ENCODE measurements at places on chromosomes 3 and 15.

DNA sequence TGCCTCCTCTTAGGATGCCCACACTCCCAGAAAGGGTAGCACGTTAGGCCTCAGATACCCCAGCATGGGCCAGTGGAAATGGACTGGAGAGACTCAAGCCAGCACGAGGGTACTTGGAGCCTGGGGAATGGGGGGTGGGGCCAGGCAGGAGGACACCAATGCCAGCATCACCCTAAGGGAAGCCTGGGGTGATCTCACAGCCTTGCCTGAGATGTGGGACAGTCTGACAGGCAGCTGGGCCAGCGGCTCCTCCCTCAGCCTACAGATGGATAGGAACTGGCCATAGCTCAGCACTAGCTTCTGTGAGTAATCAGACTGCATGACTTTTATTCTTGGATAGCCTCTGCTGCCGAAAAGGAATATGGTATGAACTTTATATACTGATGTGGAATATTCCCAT is 59.6 kb upstream of the MRPS22 start:
- no peak for DNase-seq

DNA sequence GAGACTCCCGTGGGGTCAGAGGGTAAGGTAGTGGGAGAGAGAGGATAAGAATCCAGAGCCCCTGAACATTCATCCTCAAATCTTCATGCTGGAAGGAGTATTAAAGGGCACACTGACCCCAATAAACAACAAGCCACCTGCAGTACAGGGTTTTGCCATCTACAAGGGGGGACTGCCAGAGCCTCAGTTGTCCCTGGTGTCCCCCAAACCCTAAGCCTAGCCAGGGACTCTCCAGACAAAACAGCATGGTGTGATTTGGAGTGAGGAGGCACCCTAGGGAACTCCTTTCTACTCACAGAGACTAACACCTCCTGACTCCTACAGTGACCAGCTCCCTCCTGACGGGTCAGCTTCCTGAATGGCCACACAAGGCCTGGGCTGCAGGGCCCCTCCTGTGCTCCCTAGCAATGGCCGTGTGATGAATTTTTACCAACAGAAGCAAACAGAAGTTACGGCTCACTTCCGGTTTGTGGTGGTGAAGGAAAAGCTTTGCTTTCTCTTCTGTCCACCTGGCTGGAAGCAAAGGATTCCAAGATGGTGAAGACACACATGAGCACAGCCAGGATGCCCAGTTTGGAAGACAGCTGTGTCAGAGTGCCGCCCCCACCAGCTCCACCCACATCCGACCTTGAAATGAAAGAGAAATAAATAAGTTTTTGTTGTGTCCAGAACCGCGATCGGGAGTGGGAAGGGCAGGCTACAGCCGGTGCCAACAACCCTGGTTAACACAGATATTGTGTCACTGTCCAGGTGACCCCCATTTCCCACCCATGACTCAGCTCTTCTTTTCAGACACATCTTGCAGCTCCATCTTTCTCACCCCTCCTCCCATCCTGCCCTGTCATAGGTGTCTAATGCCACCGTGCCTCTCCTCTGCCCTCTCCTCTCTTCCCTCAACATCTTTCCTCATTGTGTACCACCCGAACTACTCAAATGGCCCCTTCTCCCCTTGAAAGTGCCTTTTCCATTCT is 69.6 kb upstream of the ATP13A3 start:
- DNase-seq = no peak

GRCh38 chr3:184189421-184189820 is 3.4 kb downstream of the ABCF3 start:
- no peak for DNase-seq

GRCh38 chr3:64518950-64519349 is 168.8 kb downstream of the ADAMTS9 start:
- DNase-seq = no peak

GRCh38 chr15:34976073-34976472 is 6.5 kb upstream of the AQR start:
- DNase-seq = no peak

GRCh38 chr3:192445770-192446644 is 281.3 kb downstream of the FGF12 start:
- no peak for DNase-seq

DNA sequence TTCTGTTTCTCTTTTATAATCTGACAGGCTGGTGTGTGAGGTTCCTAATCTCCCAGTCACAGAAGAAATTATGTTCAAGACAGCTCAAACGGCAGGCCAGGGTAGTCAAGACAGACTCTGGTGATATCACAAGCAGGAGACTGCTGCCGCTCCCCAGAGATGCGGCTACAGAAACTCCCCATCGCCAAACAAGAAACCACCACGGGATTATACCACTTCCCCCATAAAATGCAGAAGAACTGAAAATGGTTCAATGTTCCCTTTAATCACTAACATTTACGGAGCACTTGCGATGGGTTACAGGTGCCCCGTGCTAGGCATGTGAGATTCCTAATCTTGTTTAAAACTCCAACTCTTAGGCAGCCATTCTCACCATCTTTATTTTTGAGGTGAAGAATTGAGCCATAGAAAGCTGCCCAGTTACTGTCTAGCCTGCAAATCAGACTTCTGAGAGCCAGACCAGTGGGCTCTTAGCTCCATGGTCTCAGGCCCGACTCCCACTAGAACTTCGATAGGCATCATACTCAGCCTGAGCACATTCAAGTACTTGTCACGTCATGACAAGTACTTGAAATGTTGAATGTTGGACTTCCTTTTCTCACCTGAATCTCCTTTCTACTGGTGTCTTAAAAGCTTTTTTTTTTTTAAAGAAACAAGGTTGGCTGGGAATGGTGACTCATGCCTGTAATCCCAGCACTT is 58.4 kb downstream of the TBC1D2B start:
- DNase-seq = no peak

DNA sequence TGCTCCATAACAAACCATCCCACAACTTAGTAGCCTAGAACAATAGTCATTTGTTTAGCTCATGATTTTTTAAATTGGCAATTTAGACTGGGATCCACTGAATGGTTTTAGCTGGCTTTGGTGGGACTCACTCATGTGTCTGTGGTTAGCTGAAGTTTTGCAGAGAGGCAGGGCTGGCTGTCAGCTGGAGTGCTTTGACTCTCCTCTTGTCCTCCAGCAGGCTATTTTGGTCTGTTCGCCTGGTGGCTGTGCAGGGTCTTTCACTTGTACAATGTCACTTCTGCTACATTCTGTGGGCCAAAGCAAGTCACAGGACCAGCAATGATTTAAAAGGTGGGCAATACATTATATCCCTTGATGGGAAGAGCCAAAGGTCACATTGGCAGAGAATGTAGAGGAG is 1146.5 kb downstream of the ROBO2 start:
- DNase-seq = no peak

DNA sequence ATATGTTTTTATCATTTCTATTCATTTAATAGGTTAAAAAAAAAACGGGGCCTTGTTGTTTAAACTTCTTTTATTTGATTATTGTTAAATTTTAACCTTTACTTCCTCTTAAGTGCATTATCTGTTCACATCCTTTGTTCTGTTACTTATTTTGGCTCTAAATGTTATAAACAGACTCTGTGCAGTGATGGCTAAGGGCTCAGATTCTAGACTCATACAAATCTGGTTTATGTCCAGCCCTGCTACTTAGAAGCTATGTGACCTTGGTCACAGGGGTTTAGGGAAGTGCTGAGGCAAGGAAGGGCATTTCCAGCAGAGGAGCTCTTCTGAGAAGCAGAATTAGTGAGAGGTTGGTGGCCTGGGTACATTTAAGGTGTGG is 55.3 kb upstream of the VILL start:
- DNase-seq = no peak

DNA sequence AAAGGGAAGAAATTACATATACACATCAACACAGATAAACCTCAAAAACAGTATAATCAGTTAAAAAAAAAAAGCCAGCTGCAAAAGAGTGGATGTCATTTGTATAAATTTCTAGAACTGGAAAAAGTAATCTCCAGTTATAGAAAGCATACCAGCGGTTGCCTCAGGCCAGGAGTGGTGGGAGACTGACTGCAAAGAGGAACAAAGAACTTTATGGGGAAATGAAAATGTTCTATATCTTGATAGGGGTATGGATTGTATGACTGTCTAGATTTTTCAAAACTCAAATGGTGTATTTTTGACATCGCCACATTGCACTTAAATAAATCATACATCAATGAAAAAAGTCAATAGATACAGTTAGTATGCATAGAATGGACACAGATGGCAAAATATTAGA is 241.6 kb downstream of the SCAPER start:
- no peak for DNase-seq

DNA sequence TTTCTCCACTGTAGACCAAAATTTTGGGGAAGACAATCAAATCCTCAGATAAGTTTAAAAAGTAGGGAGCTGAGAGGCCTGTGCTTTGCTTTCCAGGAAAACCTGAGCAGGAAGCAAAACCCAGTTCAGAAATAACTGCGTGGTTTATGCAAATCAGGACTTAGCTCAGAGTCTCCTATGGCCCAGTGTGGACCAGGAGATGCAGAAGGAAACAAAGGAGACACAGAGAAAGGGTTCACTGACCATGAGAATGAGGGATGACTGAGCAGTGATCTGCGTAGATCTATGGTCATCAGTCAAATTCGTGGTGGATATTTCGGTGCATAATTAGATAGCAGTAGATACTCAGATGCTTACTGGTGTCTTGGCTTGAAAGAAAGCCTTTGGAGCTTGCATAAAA is 196.6 kb downstream of the TPRG1 start:
- DNase-seq = no peak

DNA sequence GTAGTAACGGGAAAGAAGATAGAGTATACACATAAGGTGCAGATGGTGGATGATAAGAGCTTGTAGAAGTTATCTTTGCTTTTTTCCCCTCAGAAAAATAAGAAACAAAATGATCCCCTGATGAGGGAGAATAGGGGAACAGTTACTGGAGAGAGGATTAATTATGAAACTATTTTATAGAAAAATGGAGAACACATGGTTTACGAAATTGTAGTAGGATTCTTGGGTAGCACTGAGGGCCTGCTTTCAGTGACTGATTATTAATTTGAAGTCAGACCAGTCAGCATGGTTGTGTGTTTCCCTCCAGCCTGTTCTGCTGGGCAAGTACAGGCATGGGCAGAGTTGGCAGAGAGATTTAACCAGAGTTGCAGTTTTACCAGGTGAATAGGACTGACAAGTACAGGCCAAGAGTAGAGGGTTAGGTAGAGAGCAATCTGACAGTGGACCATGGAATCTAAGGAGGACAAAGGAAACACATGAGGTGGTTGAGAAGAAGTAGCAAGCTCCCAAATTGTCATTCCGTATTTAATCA is 5.9 kb downstream of the SLC49A4 start:
- no peak for DNase-seq

- DNase-seq = no peak
Observed at GRCh38 chr3:150764566-150764965, 1.6 kb upstream of the SIAH2 start.

DNA sequence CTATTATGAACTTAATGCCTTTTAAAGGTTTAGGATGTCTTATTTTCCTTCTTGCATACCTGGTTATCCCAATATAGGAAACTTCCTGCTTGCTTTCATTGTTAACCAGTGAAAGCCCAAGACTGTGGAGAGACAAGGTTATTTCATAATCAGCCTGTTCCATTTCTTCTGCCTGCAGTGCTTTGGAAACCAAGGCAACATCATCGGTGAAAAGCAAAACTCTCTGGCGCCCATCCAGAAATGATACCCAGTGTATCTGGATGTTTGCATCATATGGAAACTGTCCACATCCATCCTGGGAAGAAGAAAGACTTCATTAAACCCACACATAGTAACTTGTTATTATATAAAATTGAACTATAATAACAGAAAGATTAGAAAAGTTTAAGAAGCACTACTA is 170.1 kb downstream of the VPS13C start:
- DNase-seq = no peak

- DNase-seq = no peak
Observed at GRCh38 chr3:55484801-55485791, 2.0 kb downstream of the WNT5A start.

DNA sequence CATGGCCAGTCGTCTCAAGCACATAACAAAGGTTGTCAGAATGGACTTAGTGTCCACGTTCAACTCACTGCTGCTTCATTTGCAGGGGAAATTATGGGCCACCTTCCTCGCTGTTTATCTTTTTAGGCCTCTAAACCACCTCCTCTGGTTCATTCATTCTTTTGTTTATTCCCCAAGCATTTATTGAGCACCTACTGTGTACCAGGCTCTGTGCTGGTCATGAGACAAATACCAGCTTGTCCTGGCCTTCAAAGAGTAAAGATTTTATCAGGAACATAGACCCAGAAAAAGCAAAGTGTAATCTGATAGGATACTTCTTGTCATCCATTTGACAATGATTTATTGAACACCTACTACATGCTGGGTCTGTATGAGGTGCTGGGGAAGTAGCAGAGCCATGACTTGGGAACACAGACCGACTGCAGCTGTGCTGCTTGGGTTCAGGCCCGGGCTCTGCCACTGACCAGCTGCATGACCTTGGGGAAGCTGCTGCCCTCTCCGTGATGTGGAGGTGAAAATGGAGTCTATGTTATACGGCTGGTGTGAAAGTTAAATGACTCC is 63.4 kb upstream of the SLC6A6 start:
- no peak for DNase-seq

DNA sequence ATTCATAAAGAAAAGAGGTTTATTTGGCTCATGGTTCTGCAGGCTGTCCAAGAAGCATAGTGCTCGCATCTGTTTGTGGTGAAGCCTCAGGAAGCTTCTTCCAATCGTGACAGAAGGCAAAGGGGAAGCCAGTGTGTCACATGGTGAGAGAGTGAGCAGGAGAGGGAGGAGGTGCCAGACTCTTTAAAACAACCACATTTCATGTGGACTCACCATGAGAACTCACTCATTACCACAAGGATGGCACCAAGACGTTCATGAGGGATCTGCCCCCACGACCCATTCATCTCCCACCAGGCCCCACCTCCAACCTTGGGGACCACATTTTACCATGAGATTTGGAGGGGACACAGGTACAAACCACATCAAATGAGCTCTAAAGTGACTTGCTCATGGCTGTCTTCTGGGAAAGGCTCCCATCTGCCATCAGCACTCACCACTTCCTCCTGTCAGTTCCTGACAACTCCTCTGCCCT is 327.3 kb upstream of the TLE3 start:
- no peak for DNase-seq

GRCh38 chr15:68032672-68033071 is 21.4 kb upstream of the PIAS1 start:
- DNase-seq = no peak

GRCh38 chr3:134564991-134565390 is 79.1 kb downstream of the CEP63 start:
- DNase-seq = no peak

DNA sequence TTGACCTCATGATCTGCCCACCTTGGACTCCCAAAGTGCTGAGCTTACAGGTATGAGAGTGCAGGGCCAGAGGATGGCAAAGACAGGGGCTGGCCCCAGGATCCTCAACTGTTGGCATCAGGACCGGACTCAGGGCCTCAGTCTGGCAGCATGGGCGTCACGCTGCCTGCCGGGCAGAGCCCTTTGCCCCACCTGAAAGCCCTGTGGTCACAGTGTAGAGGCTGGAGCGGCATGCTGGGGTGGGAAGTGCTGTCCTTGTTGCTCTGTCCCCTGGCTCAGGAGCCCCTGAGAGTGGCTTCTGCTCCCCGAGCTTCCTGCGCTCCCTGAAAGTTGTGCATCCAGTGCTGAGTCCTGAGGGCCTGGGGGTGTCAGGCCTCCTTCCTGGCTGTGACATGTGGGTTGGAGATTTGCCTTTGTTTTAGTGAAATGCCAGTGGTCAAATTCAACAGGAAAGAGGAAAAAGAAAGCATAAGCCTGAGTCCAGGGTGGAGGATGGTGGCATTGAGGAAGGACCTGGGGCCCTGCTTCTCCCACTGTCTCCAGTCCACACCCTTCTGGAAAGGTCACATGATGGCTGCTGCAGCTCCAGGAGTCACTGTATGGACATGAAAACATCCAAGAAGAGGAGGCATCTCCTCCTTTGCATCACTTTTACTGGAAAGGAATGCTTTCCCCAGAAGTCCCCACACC is 147.2 kb downstream of the OR4M2 start:
- DNase-seq = no peak

All from NCI-H187 treated with DMSO at 0.1 percent for 48 hours (cell line).